ENCODE measurements at places on chromosomes 7 and 10. TPM values are rescaled to one million over a fixed set of nuclear protein-coding genes. Genes with fewer than 3 reads are reported as not detected.

GRCh38 chr7:151631953-151632749 is 112.5 kb upstream of the RHEB start:
- peak; percentile 92 for DNase-seq

Gene DENND2A
- 14.4 TPM for total RNA-seq

DNA sequence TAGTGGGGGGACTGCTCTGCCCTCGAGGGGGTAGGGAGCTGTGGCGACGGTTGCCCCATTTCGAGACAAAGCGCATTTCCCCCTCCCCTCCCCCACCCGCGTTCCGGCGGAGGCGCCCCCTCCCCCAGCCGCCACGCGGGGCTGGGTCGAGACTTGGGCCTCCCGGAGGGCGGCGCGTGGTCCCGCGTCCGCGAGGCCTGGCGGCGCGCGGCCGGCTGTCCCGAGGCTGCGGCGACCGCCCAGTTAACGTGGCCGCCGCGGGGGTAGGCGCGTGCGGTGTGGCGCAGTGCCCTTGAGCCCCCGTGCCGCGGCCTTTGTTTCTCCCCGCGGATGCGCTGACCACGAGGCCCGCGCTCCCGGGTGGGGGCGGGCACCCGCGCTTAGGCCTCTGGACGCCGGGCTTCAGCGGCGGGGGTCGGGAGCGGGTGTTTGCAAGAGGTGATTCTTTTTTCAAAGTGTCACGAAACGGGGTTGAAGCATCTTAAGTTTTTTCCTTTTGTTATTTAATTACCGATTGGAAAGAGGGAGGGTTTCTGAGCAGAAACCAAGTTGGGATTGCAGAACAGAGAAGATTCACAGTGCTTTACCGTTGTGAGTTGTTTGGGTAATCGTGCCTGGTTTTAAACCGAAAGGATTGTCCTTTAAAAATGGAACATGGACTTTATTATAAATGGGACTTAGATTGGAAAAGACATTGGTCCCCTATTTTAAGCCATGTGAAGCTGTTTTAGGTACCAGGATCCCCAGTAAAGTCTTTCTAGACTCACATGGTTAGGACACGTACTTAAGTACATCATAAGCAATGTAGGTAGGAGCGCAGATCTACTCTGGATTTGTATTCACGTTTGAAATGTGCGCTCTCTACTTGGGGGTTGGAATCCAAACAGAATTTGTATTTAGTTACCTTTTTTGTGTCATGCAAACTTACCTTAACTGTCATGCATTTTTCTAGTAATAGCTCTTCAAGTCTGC is 760 bp downstream of the CBX3 start:
- DNase-seq: peak; percentile 71

DNA sequence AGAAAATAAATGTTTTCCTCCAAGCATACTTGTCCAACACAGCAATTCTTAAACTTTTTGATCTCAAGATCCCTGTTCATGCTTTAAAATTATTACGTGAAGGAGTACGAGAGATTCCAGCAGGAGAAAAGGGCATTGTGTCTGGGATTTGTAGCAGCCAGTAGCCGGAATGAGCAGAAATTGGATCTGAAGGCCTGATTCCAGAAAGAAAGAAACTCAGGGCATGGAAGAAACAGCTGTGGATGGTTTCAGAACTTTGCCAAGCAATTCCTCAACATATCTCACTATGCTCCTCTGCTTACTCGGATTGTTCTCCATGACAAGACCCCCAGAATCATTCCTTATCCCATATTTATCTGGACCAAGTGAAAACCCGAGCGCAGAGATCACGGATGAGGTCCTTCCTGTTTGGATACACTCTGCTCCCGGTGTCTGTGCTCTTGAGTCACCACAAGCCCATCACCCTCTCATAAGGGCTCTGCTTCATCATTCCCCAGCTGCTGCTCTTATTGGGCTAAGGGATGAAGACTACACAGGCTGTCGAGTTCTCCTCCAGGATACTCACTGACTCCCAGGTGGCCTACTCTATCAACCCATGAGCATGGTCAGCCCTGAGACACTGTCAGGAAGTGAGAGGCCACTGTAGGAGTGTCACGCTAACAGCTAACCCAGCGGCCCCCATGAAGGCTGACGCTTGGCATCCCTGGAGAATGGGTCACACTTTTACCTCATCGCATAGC is 121.0 kb upstream of the LANCL2 start:
- no peak for DNase-seq

DNA sequence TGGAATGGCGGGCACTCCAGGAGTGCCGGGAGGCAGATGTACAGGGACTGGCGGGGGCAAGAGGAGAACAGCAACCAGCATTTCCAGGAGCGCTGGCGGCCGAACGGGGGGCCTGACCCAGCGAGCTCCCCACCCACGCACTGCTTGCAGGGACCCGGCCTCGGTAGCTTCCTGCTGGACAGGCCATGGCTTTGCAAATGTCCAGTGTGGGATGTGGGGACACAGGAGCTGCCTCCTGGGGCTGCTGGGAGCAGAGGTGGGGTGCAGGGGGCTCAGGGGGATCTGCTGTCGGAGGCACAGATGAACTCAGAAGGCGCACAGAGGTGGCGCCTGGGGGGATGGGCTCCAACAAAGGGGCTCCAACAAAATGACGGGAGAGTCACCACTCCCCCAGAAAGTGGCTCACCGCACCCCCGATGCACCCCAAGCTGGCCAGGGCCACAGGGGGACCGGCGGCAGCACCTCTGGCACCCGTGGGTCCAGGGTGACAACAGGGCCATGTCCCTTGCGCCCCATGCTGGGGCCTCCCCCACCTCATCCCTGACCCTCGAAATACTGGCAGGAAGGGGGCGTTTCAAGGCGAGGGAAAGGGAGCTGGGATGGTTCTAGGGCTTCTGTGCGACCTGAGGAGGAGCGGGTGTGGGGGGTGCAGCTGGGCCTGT is 41.1 kb downstream of the AP5Z1 start:
- DNase-seq: no peak

DNA sequence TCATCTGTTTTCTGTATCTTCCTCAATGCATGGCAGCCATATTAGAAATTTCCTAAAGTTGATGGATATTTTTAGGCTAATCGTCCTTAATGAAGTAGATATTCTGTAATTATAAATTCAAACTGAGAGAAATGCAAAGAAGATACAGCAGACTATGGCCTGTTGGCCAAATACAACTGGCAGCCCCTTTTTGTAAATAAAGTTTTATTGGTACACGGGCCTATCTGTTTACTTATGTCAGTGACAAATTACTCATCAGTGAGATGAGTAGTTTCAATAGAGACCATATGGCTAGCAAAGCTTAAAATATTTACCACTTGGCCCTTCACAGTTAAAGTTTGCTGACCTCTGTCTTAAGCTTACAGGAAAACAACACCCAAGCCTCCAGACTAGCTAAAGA is 112.3 kb downstream of the HTR7 start:
- no peak for DNase-seq

DNA sequence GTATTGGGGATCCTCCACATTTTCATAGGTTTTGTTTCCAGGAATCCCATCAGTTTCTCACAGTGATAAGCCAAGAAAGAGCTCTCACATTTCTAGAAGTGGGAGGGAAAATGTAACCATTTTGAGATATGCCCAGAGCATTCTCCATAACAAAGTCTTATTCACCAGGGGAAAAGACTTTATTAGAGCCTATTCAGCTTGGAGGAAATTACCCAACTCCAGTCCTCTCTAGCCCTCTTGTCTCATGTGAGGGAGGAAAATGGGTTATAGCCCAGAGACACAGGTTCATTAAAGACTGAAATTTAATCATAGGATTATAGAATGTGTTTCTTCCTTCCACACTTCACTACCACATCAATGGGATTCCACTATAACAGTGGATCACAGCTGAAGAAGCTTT is 61.6 kb upstream of the DYNC1I1 start:
- no peak for DNase-seq

DNA sequence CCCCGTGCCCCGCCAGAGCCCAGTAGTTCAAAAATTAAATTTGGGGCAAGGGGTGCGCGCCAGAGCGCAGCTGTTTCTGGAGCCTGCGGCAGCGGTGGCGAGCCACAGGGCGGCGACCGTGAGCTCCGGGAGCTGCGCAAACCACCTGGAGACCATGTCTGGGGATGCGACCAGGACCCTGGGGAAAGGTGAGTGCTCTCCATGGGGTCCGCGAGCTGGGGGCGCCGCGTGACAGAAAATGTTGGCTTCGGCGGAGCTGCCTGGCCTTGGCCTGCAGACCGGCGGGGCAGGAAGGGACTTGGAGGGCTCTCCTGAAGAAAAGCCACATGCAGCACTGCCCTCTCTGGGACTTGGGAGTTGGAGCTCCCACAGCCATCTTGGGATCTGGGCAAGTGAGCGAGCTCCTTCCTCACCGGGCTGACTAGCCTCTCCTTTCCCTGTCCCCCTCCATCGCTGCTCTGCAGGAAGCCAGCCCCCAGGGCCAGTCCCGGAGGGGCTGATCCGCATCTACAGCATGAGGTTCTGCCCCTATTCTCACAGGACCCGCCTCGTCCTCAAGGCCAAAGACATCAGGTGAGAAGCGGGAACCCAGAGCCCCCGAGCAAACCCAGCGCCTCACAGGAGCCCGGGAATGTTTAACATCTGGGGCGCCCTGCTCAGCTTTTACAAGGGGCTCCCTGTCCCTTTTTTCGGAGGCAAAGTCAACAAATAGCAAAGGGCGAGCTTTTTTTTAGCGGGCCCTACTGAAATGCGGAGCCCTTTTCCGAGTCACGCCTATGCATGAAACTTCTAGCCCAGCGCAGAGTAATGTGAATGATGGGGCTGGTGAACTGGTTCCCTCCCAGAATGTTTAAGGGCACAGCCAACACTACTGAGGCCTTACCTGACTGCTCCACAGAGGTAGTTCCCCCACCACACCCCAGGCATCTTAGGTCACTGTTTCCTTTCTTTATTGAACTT is 6.1 kb downstream of the GSTO2 start:
- DNase-seq: peak; percentile 60
